ENCODE measurements at places on chromosomes 12 and 14.

DNA sequence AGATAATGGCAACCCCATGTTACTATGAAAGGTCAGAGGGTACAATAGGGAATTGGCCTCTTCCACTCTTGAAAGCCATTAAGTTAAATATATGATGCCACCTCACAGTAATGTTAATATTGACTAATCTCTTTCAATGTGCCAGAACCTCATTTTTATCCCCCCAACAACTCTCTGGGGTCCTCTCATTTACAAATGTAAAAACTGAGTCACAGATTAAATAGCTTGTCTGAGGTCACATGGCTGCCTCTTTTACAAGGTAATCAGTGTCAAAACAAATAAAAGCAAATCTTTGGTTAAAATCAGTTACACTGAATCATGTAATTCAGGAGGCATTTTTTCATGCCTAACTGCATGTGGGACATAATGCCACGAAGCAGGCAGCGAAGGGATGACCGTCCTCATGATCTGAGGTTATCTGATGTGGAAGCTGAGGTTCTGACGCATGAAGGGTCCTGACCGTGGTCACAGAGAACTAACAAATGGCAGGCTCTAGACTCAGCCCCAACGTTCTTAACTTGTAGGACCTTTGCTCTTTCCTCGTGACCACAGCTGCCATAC lies 78.5 kb downstream of the PTPN21 start:
- no peak for DNase-seq

DNA sequence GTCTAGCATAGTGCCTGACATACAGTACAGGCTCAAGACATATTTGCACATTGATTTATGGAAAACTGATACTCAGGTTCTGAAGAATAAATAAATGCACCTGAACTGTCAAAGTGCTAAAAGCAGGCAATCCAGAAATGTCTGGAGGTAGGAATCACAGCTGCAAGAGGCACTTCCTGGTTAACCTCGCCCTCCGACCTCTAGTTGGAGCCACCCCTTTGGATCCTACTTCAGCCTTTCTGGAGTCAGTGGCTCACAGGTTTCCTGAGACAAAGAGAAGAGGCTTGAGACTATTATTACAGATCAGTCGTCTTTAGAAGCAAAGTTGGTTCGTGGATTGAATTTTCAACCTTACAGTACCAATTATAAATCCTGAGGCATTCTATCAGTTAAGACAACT lies 13.0 kb downstream of the TCP11L2 start:
- no peak for DNase-seq

GRCh38 chr14:80585506-80585835 lies 356.1 kb downstream of the CEP128 start:
- no peak for DNase-seq

DNA sequence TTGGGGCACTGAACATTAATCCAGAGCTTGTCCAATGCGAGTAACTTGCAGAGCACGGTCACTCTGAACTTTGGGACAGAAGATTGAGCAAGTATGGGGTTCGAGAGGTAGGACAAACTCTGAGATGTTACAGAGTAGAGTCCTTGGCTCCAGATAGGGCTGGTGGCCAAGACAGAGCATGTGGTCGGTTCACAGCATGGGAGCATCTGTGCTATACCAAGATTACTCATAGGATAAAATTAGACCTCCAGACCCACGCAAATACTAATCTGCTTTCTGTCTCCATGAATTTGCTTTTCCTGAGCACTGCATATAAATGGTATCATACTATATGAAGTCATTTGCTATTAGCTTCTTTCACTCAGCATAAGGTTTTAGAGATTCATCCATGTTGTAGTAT lies 93.4 kb upstream of the TBX5 start:
- DNase-seq: no peak

- no peak for DNase-seq
These were observed 87.7 kb downstream of the KCNH5 start for GRCh38 chr14:62957562-62957961.

GRCh38 chr14:69356903-69357543 lies 41.1 kb downstream of the ERH start:
- no peak for DNase-seq

DNA sequence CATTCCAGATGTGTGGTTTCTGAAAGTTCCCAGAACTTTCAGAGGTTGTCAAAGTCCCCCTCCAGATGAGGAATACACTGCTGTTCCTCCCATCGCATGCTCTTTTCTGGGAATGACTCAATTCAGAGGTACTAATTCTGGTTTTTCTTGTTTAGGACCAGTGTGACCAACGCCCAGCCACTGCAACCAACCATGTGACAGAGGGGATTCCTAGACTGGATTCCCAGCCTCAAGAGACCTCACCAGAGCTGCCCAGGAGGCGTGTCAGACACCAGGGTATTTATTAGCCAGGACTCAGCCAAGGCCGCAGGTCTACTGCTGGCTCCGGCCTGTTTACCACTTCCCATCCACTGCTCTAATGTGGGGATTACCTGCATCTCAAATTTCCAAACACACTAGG lies 24.2 kb downstream of the TRAFD1 start:
- no peak for DNase-seq

- no peak for DNase-seq
These were observed 73.8 kb upstream of the DCN start for GRCh38 chr12:91256411-91256810.

DNA sequence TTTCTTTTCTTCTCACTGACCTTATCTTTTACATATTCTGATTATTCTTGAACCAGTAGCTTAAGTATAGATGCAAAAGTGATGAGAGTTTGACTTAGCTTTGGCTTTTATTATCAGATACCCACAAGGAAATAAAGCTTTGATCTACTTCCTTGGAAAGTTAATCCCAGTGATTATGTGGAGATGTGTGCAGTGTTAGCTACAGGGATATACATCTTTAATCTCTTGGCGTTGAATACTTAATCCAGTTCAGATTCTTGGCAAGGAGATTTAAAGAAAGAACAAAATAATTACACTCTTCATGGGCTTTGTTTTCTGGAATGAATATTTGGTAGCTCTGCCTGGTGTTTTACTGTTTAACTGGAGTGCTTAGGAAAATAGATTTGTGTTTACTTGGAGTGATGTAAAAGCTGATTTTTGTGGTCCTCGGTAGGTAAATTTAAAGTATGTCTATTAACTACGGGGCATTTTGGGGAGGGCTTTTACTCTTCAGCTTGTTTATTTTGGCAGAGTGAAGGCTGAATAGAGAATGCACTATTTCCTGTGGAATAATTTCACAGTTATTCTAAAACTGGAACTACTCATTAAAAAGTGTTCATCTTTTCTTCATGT lies 150.1 kb upstream of the LRIG3 start:
- no peak for DNase-seq

- no peak for DNase-seq
These were observed 6.4 kb upstream of the DTX1 start for GRCh38 chr12:113049976-113050742.

- no peak for DNase-seq
These were observed 50.2 kb upstream of the NCOR2 start for GRCh38 chr12:124617615-124618014.

GRCh38 chr12:118590406-118591150 lies 214.2 kb downstream of the SUDS3 start:
- DNase-seq: no peak

DNA sequence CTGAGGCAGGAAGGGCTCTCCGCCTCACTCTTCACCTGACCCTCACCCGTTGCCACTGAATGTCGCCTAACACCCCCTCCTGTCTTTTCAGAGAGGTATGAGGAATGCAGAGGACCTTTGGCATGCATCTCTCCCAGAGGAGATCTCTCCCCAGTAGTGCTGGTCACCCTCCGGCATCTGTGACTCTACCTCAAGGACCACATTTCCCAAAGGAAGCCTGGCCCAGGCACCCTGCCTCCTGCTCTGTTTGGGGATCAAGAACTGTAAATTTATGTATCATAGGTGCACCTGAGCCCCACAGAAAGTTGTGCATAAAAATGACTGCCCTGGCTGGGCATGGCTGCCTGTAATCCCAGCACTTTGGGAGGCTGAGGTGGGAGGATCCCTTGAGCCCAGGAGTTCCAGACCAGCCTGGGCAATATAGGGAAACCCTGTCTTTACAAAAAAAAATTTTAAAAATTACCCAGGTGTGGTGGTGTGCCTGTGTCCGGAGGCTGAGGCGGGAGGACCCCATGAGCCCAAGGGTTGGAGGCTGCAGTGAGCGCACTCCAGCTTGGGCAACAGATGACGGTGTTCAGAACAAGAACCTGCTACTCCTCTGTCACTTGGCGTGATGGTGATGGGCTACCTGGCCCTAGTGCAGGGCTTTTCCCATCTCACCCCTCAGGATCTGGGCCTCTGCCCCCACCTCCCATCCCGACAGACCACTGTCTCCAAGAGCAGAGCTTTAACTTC lies 13.7 kb downstream of the TNFRSF1A start:
- DNase-seq: no peak

DNA sequence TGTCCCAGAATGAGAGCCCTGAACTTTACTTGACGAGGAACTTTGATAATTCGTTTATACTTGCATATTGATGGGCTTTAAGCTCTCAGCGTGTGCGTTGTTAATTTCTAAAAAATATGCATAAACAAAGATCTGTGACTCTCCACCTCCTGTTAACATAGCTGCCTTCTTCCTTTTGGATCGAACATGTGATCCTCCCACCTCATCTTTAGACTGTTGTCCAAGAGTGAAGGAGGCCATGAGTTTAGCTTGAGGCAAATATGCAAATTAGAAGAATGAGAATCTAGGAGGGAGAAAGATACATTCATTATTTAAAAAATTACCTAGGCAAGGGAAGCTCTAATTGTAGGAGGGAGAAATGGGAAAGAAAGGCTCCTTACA lies 617 bp downstream of the TTC8 start:
- no peak for DNase-seq

- DNase-seq: no peak
These were observed 46.3 kb upstream of the LRTM2 start for GRCh38 chr12:1773937-1774655.

GRCh38 chr12:51926064-51926632 lies 18.8 kb downstream of the ACVRL1 start:
- DNase-seq: no peak

DNA sequence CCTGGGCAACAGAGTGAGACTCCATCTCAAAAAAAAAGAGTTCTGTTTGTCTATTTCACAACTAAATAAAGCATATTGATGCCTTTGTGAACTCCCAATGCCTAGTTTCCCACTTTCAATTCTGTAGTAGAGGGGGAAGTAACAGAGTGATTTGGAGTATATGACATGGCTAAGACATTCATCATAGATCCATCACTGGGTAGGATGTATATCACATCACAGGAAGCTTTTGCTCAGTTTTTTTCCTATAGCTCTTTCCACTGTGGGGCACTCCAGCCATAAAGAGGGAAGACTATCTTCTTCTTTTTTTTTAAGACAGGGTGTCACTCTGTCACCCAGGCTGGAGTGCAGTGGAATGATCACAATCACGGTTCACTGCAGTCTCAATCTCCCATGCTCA lies 154.0 kb upstream of the BCL2L14 start:
- no peak for DNase-seq
